ENCODE measurements at places on chromosomes 11 and 22.

DNA sequence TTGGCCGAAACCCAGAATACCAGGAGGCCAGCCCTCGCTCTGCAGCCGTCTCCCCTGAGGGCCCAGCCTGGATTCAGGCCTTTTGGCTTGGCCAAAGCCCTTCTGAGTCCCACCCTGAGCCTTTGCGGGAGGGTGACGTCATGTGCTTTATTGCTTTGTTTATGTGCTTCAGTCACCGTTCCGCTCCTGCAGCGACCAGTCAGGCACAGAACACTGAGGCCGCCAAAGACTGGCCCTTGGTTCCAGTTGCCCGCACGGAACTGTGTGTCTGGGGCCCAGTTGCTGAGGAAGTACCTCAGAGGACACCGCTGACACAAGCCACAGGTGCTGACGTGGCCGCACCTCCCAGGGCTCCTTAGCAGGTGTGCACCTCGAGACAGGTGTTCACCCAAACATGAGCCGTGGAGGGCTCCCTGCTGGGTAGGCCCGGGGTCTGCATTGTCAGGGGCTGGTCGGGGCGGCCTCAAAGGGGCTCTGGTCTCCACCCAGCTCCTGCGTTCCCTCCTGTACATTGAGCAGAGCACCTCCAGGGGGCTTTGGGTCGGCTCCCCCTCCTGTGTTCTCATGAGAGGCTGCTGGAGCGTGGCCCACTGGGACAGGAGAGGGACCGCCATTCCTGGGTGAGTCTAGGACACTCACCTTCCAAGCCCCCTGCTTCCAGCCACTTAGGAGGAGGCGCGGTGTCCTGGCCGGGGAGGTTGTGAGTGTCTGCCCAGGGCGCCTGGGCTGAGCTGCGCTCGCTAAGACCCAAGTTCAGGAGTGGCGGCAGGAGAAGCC is 376.8 kb downstream of the TBC1D22A start:
- DNase-seq, result no peak

GRCh38 chr22:48238284-48238915 is 1476.0 kb downstream of the TBC1D22A start:
- DNase-seq, result no peak

GRCh38 chr22:26952451-26953011 is 295.1 kb downstream of the MIAT start:
- no peak for DNase-seq

DNA sequence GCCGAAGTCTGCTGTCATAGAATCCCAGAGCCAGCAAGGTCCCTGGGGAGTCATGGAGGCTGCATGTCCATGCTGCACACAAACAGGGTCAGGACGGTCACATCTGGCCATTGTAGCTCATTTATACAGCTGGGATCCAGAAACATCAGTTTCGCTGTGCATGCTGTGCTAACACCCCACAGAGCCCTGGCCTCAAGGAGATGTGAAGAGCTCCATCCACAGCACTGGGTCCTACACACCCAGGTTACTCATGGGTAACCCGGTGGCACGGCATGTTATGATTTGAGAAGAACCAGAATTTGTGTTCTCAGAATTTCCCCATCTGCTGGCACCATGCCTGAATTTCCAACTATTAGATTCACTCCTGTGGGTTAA is 146.3 kb upstream of the ARHGAP20 start:
- DNase-seq, result no peak

GRCh38 chr11:65404638-65405339 is 17.8 kb upstream of the NEAT1 start:
- DNase-seq, result no peak

- DNase-seq, result no peak
Measured at GRCh38 chr11:133163463-133164419, 368.6 kb downstream of the OPCML start.

DNA sequence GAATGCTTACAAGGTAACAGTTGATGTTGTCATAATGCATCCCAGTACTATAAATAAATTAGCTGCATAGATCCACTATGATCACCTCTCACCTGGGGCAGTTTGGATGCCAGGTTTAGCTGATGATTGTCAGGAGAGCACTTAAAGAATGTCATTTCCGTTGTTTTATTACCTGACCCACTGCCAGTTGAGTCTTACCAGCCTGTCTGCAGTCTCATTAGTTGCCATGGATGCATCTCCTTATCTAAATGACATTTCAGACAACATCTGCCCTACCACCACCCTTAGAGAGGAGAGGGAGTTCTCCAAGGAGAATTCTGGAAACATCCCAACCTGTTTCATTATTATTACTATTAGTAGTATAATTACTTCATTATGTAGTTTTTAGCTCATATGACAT is 339.1 kb upstream of the API5 start:
- DNase-seq, result no peak

- DNase-seq, result no peak
Measured at GRCh38 chr22:24384131-24384530, 43.3 kb upstream of the ADORA2A start.

DNA sequence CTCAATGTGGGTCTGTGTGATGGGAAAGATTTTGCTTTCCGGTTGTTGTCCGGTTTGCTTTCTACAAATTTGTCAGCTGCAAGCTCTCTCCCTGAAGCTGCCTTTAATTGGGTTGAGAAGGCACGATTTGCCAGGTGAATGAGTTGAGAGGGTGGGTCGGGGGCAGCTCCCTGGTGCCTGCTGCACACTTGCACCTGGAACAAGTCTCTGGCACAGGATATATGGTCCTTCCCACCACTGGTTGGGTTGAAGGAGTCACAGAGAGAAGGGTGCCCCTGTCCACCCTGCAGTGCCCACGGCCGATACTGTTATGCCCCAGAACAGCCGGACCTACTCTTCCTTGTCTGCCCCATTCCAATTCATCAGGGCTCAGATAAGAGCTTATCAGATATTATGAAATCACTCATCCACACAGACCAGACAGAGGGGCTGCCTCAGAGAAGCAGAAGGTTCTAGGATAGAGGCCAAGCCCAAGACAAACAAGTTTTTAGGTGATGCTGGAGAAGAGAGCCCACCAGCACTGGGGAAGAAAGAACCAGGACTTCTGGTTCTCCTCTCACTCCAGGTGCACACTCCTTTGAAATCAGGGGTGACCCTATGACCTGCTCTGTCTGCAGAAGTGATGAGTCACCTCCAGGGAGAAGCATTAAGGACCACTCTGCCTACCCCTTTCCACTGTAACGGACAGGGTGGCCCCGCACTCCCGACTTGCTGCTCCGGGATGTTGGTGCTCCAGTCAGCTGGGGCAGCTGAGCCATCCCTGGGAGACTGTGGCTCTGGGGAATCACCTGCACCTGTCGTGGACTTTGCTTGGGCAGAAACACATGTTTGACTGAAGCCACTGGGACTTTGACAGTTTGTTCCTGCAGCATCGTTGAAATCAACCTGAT is 45.3 kb downstream of the RTL6 start:
- DNase-seq, result no peak

DNA sequence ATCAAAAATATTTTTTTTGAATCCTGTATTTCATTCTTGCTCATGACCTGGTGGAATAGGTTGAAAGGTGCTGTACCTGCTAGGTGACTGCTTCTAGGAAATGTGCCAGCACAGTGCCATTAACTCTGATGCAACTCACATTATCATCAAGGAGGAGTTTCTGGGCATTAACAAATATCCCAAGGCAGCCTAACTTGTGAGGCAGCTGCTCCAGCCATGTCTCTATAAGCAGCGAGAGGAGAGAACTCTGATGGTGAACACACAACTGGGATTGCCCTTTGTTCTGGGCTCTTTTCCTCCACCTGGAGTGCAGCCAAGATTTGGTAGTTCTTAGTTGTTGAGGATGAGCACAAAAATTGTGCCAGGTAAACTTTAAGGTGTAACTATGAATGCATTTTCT is 25.6 kb downstream of the HEPHL1 start:
- DNase-seq, result no peak

GRCh38 chr22:19201869-19202798 is 23.6 kb upstream of the SLC25A1 start:
- DNase-seq, result no peak

- DNase-seq, result no peak
Measured at GRCh38 chr22:28931844-28932567, 48.6 kb downstream of the ZNRF3 start.
